Activated gamma-delta T cell treated with anti-CD3 and anti-CD28 coated beads, Interleukin-2, amount 50 U/mL, for 16 hours (primary cell): ENCODE measurements at places on chromosomes 3 and 15.

DNA sequence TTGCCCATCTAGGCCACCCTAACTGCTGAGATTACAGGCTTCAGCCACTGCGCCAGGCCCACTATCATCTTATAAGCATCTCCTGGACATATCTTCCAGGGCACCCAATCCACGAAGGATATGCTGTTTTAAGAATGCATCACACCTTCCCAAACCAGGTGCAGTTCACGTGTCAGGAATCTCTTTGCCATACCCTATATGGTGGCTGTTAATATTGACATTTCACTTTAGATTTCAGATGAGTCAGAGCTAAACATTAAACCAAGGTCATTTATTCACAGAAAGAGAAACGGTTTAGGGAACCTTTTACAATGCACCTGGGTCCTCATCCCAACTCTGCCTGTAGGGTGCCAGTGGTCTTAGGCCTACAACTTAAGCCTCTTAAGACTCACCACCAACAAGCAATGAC lies 85.7 kb downstream of the TBL1XR1 start:
- DNase-seq = no peak

DNA sequence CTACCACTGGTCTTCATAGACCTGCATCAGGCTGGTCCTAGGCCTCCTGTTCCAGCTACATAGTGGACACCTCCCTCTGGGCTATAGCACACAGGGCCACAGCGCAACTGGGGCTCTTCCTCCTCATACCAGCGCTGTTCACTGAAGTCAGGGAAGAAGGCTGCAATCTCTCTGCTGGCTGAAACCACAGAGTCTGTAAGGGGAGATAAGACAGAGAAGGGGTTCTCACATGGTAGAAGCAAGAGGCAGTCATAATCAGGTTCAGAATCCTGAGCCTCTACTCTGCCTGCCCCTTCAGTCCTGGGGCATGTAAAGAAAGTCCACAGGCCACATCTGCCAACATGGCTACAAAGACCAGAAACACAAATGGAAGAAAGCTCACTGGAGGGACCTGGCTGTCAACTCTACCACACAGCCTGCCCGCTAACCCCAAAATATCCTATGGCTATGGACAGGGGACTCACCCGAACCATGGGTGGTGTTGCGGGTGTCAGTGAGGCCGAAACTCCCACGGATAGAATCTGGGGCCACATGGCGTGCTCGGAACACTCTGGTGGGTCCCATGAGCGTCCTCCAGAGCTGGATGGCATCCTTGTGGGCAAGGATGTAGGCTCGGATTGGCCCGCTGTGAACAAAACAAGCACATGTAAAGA lies 38.7 kb downstream of the SPINK8 start:
- no peak for DNase-seq

DNA sequence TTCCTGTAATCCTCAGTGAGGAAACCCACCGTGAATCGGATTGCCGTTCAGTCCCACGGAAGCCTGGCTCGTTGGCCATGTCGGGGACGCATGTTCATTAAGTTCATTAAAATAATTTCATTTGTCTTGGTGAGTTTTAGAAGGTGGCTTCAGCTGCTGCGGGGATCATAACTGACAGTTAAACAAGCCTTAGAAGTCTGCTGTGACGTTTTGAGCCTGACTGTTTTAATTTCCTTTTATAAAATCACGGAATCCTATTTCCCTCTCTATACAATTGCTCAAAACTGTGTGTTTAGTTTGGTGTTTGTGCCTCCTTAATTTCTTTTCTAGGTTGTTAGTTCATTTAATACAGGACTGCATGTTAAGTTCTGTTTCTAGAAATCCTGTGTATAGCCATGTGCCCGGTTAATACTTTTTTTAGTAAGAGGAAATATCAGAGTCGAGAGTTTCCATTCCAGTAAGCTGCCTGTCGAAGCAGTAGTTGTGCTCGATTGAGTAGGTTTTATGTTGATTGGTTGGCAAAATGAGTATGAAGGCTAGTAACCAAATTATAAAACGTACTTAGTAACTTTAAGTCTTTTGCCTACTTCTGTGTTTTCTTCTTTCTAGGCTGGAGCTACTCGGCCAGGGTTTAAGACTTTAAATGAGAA lies 705 bp downstream of the NIPA2 start:
- no peak for DNase-seq

DNA sequence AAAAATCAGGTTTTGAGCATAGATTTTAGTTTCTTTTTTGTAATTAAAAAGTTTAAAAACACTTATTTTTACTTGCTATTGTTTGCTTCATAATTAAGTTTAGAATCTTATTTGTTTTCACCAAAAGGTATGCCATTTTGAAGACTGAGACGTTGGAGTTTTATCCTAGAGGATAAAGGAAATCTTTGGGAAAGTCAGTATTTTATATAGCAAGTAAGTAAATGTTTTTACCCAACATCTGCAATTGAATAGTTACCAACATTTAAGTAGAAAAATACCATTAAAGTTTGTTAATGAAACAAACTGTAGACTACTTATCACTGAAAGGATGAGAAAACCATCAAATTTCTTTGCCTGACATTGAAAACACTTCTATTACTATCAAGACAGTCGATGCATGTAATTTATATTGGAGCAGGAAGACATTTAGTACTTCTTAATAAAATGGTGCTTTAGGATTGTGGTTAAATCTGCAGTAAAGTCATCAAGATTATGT lies 14.0 kb upstream of the CHD2 start:
- no peak for DNase-seq

GRCh38 chr3:183341545-183342288 lies 86.7 kb downstream of the MCF2L2 start:
- DNase-seq = no peak

DNA sequence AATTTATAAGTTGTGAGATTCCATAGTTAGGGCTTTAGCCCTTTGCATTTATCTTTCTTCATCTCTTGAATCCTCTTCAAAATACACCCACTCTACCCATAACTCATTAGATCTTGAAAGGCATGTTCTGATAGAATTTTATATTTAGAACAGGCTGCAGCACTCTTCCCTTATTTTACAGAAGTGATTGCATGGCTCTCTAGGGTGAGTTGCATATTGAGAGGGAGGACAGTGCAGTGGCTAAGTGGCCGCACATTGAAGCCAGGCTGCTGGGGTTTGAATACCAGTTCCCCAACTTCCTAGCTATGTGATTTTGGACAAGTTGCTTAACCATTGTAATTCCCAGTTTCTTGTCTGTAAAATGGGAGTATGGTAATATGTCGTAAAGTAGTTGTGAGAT lies 2.5 kb downstream of the CD86 start:
- DNase-seq = no peak

DNA sequence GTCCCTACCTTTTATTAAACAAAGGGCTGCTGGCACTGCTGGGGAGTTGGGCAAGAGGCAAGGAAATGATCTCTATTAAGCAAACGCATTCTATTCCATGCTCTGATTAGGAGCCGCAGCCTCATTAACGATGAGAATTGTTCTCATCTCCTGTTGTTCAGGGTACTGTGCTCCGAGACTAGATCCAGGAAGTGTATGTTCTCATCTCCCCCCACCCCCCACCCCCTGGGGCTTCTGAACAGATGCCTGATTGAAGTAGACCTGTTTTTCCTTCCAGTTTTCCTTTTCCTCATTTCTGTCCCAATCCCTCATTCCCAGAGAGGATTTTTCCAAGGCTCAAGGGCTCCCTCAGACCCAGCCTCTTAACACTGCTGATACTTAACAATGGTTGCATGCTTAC lies 81.6 kb upstream of the FEZF2 start:
- no peak for DNase-seq

GRCh38 chr3:98699132-98699531 lies 64.0 kb upstream of the ST3GAL6 start:
- no peak for DNase-seq

DNA sequence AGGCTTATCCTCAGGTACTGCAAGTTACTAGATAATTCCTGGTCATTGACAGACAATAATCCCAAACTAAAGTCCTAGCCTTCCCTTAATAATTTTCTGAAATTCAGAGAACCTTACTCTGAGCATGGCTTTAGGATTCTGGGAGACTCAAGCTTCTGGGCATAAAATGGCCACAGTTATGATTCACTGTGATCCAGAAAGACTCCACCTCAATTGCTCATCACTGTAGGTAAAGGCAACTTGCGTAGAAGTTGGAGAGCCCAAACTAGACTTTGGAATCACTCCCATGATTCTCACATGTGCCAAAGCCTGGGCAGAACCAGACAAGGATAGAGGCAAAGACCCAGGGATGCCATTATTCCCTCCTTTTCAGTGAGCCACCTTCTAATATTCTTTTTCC lies 195.3 kb downstream of the OSBPL10 start:
- no peak for DNase-seq

GRCh38 chr3:108818404-108818803 lies 4.2 kb upstream of the TRAT1 start:
- DNase-seq = peak; percentile 30

GRCh38 chr3:8482960-8483665 lies 18.5 kb upstream of the LMCD1 start:
- DNase-seq = no peak

GRCh38 chr3:141115789-141116541 lies 64.8 kb downstream of the SPSB4 start:
- DNase-seq = no peak

DNA sequence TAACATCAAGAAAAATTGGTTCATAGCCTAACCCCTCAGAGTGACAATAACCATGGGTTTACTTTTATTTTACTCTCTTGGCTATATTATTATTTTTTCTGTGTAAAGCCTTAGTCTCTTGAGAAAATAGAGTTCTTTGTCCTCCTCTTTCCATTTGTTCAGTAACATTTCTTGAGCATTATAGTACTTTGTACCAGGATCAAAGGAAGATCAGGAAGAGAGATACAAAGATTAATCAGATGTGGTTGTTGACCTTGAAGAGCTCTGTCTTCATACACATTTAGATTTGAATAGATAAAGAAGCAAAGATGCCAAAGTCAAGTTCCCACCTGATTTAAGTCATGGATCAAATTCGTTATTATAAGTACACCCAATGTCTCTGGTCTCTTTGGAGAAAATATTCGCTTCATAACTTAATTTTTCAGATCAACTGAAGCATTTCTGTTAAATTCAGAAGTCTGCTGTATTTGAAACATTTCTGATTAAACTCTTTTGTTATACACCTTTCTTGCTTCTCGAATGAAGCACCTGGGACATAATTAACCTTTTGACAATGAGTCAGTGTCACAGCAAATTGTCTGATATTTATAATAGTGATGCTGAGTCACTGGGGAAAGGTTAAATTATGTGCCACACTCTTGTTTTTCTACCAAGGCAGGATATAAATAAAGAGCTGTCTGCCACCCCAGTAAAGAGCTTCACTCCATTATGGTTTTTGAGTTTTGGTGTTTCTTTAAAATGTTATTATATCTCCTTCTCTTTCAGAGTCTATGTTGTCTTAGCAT lies 100.2 kb downstream of the GHSR start:
- DNase-seq = no peak

DNA sequence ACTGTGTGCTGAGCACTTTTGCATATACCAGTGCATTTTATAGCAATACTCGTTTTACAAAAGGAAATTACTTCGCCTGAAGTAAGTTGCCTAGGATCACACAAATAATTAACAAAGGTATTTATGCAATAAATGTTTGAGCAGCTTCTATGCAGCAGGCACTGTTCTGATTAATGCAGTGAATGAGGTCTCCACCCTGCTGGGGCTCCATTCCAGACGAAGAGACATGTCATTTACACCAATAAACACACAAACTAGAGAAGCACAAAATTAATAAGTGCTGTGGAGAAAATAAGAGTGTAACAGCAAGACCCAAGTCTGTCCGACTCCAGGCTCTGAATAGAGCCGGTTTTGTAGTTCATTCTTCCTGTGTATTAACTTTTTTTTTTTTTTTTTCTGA lies 17.5 kb downstream of the NOX5 start:
- DNase-seq = no peak

DNA sequence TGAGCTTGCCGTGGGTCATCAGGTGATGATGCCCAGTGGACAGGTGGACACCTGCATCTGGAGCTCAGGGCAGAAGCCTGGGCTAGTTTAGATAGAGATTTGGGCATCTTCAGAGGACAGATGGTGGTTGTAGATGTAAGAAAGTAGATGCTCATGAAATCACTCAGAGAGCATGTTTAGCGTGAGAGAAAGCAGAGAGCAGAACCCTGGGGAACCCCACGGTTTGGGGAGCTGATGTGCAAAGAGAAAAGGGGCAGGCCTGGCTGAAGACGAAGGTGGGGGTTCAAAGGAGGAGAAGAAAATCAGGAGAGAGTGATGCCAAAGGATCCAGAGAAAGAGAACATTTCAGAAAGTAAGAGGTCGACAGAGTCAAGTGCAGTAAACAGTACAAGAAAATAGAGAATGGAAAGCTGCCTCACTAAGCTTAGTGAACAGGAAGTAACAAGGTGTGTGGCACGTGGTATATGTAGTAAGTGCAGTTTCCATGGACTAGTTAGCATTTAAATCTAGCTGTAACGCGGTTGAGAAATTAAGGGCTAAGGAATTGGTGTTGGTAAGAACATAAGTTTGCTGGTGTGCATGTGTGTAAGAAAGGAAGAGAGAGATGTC lies 13.5 kb downstream of the TIGIT start:
- no peak for DNase-seq

DNA sequence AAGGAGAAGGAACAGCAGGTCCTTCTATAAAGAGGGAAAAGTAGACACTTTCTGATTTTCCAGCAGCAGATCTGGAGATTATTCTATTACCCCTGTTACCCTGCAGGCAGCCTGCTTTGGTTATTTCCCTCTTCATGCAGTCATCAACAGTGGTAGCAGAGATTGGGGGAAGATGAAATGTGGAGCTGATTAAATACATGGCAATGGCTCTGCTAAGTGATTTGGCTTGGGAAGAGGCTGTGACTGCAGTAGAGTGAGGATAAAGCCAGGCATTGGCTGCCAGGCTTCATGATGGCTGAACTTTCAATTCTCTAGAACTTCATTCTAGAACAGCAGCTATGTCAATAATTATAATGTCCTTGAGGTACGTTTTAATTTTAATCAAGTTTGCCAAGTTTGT lies 29.1 kb downstream of the PTX3 start:
- DNase-seq = no peak

- no peak for DNase-seq
Measured at GRCh38 chr15:58951388-58952007, 18.0 kb upstream of the SLTM start.

GRCh38 chr3:173690542-173691180 lies 293.1 kb downstream of the NLGN1 start:
- DNase-seq = no peak

DNA sequence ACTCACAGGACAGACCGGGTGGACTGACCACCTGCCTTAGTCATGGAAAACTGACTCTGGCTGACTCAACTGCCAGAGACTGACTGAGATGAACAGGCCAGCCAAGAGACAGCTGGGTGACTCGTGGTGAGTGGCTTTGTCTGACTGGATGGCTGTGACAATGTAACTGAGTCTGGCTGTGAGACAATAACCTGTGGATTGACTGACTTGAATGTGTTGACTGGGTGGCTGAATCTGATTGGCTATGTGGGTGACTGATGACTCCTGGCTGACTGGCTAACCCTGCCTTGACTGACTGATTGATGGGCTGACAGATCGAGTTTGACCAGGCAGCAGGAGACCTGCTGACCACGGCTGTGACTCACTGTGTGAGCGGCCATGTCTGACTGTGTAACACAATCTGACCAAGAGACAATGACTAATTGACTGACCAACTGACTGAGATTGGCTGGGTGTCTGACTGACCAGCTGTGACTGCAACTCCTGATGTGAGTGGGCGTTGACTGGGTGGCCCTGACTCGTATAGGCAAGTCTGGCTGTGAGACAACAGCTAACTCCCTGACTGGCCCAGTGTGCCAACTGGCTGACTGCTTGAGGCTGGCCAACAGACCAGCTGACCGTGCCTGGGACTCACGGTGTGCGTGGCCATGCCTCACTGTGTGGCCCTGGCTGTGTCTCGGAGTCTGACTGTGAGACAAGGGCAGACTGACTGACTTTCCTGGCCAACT lies 509.1 kb downstream of the SHQ1 start:
- DNase-seq = peak; percentile 18

- no peak for DNase-seq
Measured at GRCh38 chr15:39462691-39463090, 118.2 kb upstream of the THBS1 start.
